ENCODE measurements at places on chromosomes 4 and X.

GRCh38 chrX:29359276-29359675 is 772.0 kb downstream of the IL1RAPL1 start:
- DNase-seq = no peak

GRCh38 chr4:8710416-8710815 is 117.9 kb downstream of the CPZ start:
- no peak for DNase-seq

DNA sequence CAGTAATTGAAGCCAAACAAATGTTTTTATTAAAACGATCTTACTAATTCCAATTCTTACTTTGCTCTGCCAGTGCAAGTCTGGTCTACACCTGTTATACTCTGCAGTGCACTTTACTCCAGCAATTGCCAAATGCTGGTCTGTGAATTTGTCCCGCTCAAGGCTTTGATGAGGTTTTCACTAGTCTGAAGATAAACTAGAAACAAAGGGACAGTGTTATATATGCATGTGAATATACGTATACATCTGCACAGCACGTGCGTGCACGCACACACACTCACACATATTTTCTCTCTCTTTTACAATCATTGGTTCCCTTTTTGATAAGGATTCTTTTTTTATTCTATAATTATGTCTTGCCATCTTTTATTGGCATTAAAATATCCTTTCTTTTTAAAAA is 88.5 kb upstream of the LCORL start:
- DNase-seq = no peak

DNA sequence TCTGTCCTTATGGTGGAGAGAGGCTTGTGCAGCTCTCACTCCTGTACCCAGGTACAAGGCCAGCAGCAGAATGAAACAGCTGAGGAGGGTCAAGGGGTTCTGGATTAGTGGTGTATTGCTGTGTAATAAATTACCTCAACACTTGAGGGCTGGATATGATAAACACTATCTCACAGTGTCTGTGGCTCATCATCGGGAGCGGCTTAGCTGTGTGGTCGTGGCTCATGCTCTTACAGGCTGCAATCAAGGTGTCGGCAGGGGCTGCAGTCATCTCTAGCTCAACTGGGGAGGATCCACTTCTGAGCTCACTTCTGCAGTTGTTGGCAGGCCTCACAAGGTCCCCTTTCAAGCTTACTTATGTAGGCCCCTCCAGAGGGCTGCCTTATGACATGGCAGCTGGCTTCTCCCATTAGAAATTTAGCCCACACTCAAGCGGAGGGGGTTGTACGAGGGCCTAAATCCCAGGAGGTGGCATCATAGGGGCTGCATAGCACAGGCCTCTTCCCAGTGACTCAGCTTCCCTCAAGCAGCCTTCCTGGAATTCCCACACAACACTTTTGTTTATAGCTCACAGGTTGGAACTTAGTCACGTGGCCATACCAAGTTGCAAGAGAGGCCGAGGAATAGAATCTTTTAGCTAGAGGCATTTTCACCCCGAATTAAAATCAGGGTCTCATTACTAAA is 148.2 kb upstream of the RPS6KA3 start:
- no peak for DNase-seq

GRCh38 chrX:46208225-46208854 is 336.9 kb downstream of the ZNF674 start:
- no peak for DNase-seq

DNA sequence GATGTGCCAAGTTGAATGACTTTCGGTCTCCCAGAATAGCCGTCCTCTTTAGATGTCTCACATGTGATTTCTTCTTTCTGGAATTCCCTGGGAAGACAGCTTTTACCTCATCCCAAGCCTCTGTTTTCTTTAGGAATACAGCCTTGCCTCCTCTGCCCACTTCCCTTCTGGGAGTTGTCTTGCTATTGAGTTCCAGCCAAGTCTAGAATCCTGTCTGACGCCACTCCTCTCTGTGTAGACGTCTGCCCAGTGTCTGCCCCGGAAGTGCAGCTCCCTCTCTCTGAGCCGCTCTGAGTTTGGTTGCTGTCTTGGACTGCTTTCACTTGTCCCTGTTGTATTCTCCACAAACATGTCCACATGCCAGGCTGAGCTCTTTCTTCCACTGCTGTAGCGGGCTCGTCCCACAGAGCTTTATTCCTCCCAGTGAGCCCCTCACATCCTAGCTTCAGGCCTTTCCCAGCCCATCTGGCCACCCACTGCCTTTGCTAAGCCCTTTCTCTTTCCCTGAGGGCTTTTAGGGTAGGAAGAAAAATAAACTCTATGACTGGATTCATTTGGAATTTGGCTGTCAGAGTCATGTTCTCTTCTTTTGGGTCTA is 9.0 kb upstream of the IGFBP7 start:
- DNase-seq = no peak
